ENCODE measurements at places on chromosomes 13 and 19.

DNA sequence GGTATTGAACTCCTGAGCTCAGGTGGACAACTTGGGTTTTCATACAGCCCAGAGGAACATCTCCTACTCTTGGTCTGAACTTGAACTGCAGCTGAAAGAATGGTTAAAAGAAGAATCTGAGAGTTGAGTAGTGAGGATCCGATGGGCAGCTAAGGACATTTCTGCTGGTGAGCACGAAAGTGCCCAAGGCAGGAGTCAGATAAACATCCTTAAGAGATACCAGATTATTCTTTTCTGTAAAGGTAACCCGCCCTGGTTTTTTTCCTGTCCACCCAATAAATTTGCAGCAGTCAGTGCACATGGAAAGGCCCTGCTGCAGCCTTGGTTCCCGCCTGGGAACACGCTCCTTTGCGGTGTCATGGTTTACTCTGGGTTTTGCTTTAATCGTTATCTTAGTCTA lies 78.4 kb upstream of the ARHGEF7 start:
- no peak for DNase-seq

DNA sequence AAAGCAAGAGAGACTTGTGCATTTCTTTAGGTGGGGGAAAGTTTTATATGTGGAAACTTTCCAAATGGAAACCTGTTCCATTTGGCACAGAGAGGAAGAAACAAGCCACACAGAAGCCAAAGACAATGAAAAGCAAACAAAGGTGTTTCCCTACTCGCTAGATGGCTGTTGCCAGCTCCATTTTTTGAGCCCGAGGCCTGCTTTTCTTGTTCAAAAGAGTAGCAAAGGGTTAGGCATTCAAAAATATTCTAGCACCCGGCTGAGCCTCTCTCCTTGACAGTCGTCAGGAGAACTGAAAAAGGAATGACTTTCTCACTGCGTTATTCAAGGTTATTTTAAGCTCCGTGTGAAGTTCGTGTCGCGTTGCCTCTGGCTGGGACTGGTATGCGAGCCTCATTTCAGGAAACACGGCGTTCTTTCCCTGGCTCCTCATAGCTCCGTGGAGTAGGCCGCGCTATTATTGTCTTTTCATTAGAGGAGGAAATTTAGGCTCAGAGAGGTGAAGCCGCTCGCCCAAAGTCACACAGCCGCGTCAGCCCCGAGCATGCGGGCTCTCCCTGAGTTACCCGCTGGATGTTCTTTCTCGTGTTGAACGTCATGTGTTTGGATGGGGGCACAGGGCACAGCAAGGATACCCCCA lies 7.6 kb downstream of the TRPM4 start:
- DNase-seq = no peak

GRCh38 chr19:17406887-17407196 lies 1.4 kb upstream of the BST2 start:
- no peak for DNase-seq

DNA sequence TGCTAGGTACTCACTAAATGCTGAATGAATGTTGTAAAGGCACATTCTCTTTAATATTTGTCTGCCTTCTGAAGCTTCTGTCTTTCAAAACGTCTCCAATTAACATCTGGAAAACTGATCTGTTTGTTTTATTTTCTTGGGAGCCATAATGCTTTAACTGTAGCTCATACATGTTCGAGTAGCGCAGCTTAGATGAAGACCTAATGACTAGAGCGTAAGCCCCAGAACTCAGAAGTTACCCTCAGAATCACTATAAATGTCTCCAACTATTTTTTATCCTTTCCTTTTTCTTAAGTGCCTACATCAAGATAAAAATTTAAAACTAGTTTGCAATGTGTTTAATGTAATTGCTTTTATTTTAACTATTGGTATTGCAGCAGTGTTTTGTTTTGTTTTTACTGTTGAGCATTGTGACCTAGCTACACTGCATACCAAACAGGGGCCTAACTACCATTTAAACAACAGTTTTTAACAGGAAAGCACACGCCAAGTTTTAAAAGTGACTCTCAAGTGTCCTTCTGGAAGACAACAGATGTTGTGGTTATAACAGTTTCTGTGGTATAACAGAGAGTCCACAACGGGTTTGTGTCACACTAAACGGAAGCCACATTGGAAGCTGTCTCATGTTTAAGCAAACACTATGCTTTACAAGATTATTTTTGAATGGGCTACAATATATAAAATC lies 42.0 kb downstream of the MRPL57 start:
- DNase-seq = no peak

DNA sequence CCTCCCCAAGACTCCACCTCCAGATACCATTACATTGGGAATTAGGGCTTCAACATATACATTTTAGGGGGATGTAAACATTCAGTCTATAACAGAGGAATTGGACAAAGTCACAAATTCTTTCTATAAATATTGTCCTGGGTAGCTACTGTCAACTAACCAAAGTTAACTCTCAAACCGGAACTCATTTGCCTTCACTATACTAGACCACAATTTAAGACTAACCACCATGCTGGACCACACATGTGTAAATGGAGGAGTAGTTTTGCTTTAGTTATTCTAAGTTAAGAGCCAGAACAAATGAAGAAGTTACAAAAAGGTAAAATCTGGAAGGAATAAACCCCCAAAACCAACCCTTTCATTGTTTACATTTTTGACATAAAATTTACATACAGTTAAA lies 222.8 kb downstream of the NDFIP2 start:
- no peak for DNase-seq

GRCh38 chr13:109804654-109805053 lies 18.3 kb upstream of the IRS2 start:
- no peak for DNase-seq

DNA sequence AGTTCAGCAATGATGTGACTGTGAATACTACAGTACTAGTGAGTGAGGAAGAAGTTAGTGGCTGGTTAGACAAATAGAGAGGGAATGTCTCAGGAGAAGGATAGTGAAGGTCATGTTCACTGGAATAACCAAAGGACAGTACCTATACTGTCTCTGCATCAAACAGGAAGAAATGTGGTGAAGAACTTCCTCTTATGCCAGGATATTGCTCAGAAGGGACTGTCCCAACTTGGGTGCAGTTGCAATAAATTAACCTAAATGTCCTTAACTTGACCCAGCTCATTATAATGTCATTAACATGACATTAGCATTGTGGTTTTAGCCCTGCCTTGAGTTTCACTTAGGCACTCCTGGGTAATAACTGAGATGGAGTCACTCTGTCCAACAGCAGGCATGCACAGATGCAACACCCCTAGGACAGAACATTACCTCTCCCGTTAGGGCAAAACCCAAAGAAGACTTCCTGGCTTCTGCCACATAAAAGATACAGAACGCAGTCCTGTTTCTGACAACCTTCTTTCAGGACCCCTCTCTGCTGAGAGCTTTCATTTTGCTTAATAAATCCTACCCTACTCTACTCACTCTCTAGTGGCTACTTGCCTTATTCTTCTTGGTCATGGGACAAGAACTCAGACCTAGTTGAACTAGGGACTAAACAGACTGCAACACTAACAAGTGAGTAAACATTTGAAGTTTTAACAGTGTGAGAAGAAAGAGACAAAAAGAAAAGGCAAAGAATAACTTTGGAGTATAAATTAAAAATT lies 1591.6 kb upstream of the MIR17HG start:
- no peak for DNase-seq

GRCh38 chr13:102558029-102558428 lies 38.8 kb upstream of the TPP2 start:
- DNase-seq = no peak

- DNase-seq = no peak
Measured at GRCh38 chr13:57996717-57997116, 365.2 kb downstream of the PCDH17 start.

GRCh38 chr19:44499559-44499958 lies 763 bp downstream of the ZNF180 start:
- no peak for DNase-seq

DNA sequence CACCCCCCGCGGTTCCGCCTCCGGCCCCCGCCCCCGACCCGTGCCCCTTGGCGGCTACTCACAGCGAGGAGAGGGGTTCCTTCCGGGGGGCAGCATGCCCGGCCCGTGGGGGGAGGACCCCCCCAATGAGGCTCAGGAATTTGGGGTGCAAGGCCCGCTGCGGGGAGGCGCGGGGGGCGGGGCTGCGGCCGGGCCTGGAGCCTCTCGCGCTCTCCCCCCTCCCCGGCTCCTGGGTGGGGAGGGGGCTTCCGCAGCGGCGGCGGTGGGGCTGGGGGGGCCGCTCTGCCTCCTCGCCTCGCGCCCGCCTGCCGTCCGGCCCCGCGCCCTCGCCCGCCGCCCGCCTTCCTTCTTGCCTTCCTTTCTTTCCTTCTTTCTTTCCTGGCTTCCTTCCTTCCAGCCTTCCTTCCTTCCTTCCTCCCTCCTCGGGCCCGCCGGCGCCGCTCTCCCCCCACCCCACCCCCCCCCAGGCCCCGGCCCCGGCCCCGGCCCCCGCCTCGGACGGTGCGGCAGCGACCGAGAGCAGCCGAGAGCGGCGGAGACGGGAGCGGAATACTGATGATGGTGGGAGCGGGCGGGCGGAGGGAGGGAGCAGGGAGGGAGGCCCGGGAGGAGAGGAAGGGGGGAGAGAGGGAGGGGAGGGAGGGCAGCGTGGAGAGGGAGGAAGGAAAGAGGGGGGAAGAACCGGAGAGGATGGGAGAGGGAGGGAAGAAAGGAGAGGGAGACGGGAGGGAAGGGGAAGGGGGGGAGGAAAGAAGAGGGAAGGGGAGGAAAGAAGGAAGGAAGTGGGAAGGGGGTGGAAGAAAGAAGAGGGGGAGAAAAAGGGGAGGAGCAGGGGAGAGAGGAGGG lies at the start of gene LRRC4B:
LRRC4B (minus strand) TSS at position 554 of the 846 bp plus-strand sequence. CDS start 19,597 bp downstream, outside the sequence.
- DNase-seq = no peak

- DNase-seq = peak; percentile 6
Measured at GRCh38 chr19:27744926-27745768, 1467.8 kb downstream of the UQCRFS1 start.

DNA sequence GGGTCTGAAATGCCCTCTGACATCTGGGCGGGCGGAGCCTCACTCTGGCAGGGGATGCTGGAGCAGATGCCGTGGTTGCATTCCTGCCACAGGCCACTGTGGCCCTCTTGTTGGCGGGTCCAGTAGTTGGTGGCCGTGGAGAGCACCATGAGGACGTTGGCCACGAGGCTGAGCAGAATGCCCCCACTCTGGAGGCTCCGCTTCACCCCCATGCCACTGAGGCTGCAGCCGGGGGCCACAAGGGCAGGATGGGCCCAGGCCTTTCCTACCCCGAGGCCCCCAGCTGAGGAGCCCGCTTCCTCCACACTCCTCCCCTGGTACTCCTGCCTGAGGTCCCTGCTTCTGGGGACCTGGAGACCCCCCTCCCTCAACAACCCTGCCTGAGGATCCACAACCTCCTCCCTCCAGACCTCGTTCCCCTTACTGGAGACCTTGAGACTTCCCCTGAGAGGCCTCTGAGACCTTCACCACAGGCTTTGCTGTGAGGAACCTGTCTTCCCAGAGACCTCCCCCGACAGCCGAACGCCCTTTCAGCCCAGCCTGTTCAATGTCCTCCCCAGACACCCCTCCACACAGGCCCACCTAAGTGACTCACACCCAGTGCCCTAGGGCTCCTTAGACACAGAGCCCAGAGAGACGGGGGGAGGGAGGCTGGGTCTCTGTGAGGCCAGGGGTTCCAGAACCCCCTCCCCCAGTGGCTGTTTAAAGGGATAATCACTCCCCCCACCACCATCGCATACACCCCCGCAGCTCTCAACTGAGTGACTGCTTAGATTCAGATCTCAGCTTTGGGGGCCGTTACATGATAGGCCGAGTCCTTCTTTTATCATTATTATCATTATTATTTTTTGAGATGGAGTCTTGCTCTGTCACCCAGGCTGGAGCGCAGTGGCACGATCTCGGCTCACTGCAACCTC lies at the start of gene CLDND2:
CLDND2 (minus strand) TSS at position 638 of the 917 bp plus-strand sequence; CDS start at position 212, 426 bp downstream.
- DNase-seq = peak; percentile 79

GRCh38 chr13:26839682-26840081 lies 79.1 kb upstream of the GPR12 start:
- DNase-seq = no peak

GRCh38 chr19:40165362-40165937 lies 25.8 kb upstream of the MAP3K10 start:
- DNase-seq = peak; percentile 85

DNA sequence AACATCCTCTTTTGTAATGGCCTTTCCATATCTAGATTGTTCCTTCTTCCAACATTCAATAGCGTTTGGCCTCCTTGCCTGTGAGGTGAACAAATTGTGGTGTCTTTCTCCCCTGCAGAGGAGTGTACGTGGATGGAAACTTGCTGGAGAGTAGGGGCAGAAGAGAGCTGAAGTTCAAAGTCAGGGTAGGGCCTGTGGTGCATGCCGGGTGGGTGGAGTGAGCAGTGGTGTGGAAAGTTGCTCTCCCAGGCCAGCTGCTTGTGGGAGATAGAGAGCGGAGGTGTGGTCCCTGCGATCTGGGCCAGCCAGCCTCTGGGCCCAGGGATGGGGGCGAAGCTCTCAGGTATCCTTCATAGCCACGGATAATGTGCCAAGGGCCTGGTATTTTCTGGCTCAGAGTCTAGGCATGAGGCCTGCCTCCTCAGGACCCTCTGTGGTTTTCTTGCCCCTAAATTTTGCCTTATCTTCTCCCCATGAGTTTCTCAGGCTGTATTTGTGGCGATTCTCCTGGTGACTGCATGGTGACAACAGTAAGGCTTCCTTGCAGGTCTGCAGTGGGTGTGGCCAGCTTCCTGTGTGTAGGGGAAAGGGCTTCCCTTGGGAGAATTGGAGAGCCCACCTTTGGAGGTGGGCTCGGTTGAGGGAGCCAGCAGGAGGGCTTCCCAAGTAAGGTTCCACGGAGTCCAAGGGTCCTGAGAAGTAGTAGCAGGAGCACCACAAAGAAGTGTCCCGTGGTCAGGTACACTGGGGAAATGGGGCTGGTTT lies 6.7 kb downstream of the RGCC start:
- DNase-seq = peak; percentile 71

- no peak for DNase-seq
Measured at GRCh38 chr13:93080587-93080986, 146.0 kb upstream of the GPC6 start.

DNA sequence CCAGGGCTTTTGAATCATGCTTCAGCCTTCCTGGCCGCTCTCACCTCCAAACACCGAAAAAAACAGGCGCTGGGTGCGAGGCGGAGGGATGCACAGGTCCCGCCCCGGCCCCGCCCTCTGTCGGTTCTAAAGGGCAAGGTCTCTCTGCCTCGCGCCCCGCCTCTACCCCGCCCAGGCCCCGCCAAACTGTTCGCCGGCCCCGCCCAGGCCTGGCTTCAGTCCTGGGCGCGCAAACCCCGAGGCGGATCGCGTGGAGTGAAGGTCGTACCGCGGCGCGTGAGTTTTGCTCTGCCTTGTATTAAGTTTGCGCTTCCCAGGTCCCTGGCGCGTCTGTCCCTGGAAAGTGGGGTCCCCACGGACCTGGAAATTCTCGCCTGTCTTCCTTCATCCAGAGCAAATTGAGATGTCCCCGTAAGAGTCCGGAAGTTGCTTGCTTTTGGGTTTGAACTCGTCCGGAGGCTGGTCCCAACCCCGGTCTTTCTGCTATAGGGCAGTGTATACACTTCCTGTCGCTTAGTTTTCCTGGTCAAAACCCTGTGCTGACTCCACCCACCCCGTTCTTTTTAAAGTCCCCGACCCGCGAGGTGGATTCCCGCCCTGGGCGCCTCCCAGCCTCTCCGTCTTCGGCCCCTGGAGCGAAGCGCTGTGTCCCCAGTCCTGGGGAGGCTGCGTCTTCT lies 8.4 kb downstream of the ZNF808 start:
- peak; percentile 92 for DNase-seq
